ENCODE measurements at places on chromosomes 3 and 15. TPM values are rescaled to one million over a fixed set of nuclear protein-coding genes. Genes with fewer than 3 reads are reported as not detected.
A peak's percentile ranks its signal among the peaks of the same experiment; 100 is the strongest.

GRCh38 chr15:50150851-50151250 is 31.1 kb upstream of the SLC27A2 start:
- DNase-seq = no peak

DNA sequence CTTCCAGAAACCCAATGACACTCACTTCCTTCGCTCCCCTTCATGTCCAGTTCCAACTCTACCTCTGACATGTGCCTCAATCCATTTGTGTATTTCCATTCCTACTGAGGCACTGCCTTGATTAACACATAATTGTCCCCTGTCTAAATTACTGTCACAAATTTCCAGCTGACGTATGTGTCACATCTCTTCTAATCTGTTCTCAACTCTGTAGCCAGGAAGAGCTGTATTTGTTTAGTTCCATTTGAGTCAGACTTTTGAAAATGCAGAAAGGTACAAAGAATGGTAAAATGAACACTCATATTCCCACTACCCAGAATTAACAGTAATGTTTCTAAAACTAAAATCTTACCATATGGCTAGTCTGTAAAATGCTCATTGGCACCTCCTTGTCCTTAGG is 299.0 kb upstream of the GADL1 start:
- no peak for DNase-seq

GRCh38 chr3:145326666-145327065 is 834.3 kb downstream of the PLOD2 start:
- no peak for DNase-seq

- DNase-seq = no peak
These were observed 44.4 kb downstream of the ADAMTSL3 start for GRCh38 chr15:83698294-83698693.

The LRRK1 gene
- 0.31 TPM for total RNA-seq

GRCh38 chr3:11600501-11601282 is 43.0 kb downstream of the VGLL4 start:
- no peak for DNase-seq

- no peak for DNase-seq
These were observed 106.3 kb upstream of the RNU6-1 start for GRCh38 chr15:67945951-67946700.

The PLA2G4F gene
- not detected for total RNA-seq

DNA sequence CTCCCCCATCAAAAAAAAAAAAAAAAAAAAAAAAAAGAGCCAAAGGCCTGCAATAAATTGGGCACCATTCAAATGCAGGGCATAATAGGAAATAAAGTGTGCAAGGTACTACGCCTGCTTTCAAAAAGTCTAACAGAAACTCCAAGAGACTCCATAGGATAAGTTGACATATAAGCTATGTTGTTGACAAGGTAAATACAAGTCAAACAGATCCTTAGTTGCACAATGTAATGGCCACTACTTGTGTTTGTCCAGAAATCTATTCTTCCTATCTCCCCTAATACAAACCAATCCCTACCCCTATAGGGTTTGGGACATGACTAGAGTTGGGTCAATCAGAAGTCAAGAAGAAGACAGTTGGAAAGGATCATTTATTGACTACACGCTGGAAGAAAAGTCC is 16.0 kb downstream of the MAP4 start:
- DNase-seq = no peak

The KCNMB3 gene
- 0.71 TPM for total RNA-seq

The AGBL1 gene
- not detected for total RNA-seq

DNA sequence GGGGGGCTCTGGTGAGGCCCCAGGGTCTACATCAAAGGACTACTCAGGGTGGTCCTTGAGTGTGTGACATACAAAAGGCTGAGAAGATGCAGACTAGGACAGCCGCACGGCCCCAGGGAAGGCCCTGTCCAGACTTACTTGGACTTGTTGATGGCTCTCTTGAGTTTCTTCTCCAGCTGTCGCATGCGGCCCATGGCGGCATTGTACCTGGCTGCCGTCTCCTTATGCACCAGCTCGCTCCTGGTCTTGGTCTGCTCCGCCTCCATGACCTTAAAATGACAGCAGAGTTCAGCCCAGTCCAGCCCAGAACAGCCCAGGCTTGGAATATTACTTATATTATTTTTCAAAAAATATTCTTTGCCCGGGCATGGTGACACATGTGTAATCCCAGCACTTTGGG is 56.0 kb downstream of the CAPN7 start:
- no peak for DNase-seq

The PLCH1 gene
- total RNA-seq = not detected

- DNase-seq = no peak
These were observed 36.5 kb downstream of the QTRT2 start for GRCh38 chr3:114093016-114093380.

The GCSAM gene
- 4.1 TPM for total RNA-seq

The LNP1 gene
- total RNA-seq = 1.6 TPM

- no peak for DNase-seq
These were observed 74.3 kb downstream of the MYO1E start for GRCh38 chr15:59298225-59298853.

DNA sequence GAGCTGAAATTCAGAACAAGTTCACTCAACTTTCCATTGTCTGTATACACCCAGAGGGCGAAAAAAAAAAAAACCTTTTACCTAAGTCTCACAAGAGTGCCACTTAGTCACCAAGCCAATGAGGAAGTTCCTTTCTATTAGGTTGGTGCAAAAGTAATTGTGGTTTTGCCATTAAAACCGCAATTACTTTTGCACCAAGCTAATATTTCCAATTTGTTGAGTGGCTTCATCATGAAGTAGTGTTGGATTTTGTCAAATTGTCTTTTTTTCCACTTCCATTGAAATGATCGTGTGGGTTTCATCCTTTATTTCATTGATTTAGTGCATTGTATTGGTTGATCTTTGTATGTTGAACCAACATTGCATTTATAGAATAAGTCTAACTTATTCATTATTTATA is 253.9 kb downstream of the ZIC4 start:
- DNase-seq = no peak

GRCh38 chr3:140077406-140077805 is 142.4 kb downstream of the CLSTN2 start:
- no peak for DNase-seq

The CHRNA5 gene
- total RNA-seq = 8.9 TPM

The DUOXA2 gene
- total RNA-seq = not detected

DNA sequence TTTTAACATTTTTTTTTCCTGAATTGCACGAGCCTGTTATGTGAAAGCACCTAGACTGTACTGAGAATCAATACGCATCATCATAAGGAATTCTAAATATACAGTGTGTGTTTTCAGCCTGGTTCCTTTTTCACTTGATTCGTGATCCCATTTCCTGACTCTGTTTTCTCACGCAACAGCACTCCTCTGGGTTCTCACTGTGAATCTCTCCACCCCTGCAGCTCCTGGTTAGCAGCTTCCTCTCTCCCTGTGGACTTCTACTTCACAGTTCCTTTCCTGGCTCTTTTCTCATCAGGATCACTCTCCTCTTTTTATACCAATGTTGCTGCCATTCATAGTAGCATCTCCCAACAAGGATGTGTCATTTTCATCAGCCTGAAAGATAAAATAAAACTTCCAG is 297.2 kb downstream of the CADM2 start:
- no peak for DNase-seq

DNA sequence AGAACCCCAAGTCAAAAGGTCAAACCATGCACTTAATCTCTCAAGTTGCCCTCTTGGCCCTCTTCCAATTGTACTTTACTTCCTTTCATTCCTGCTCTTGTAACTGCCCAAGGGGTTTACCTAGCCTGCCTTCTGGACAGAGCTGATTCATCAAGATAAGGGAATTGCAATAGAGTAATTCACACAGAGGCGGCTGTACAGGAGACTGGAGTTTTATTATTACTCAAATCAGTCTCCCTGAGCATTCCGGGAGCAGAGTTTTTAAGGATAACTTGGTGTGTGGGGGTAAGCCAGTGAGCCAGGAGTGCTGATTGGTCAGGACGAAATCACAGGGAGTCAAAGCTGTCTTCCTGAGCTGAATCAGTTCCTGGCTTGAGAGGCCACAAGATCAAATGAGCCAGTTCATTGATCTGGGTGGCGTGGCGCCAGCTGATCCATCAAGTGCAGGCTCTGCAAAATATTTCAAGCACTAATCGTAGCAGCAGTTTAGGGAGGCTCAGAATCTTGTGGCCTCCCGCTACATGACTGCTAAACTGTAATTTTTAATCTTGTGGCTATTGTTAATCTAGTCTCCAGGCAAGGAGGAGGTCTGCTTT is 590.0 kb downstream of the EPHA3 start:
- no peak for DNase-seq

The DPPA2 gene
- not detected for total RNA-seq

- peak; percentile 52 for DNase-seq
These were observed 4.2 kb upstream of the NPHP3 start for GRCh38 chr3:132726341-132726823.

DNA sequence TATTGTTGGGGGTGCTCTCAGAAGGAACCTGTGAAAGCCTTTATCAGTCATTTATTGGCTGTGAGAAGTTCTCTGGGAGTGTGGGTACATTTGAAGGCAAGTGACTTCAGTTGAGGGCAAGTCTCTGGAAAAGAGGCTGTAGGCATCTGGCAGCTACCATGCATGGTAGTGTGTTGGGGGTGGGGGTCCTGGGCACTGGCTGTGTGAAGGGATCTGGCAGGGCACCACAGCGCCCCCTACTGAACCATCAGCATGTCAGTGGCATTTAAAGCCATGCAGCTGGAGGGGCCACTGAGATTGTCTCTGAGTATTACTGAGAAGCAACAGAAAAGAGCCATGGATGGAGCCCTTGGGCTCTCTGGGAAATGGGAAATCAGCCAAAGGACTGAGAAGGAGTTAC is 30.6 kb downstream of the CRTAP start:
- DNase-seq = no peak

The COPB2 gene
- total RNA-seq = 91.8 TPM

The EPHA6 gene
- total RNA-seq = not detected

GRCh38 chr3:102791641-102792589 is 357.1 kb downstream of the ZPLD1 start:
- DNase-seq = no peak

- DNase-seq = no peak
These were observed 50.4 kb upstream of the GRIP2 start for GRCh38 chr3:14590569-14590968.

The C3orf52 gene
- 2.8 TPM for total RNA-seq

DNA sequence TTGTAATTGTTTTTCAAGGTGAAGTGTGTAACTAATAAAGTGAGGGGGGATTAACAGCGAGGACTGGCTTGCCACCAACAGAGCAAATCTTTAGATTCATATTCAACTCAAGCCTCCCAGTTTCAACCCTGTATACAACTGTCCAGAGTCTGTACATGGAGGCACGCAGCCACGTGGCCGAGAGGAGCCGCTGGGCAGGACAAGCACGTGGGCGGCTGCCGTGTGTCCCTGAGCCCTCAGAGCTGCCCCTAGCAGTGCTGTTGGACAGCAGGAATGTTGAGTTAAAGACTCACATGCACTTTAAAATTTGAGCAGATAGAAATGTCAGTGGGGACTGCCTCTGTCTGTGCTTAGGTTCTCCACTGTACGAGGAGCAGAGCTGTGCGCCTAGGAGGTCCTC is 29.4 kb downstream of the ASB7 start:
- DNase-seq = no peak

DNA sequence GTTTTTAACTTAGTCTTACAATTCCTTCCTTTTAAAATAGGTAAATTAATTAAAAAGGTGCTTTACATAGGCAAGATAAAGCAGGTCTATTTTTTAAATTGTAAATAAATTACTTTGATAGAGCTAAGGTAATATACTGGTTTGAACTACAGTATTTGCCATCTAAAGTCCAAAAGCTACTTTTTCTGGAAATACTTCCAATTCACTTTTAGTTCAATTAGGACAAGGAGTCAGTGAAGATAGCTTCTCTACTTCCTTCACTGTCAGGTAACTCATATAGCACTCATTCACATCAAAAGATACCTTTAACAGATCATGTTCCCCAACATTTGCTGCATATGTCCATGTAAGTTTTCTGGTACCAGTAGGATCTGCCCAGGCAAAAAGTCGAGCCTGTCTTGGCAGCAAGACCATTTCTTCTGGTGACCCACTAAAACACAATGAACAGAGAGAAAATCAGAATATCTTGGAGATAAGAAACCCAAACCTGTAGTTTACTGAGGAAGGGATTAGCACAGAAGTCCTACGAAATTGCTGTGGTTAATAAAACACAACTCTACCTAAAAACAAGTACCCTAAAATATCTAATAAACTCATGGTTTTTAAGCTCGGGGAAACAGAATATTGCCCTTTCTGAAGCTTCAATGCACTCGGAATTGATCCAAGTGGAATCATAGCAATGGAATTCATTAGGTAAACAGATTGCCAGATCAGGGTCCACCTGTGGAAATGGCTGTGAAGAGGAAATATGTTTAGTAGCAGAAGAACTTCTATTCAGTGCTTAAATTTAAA is 153.1 kb downstream of the VPS13C start:
- DNase-seq = no peak

The TM6SF1 gene
- total RNA-seq = 0.55 TPM

- DNase-seq = no peak
These were observed 216.9 kb upstream of the CDIN1 start for GRCh38 chr15:36362509-36362915.

GRCh38 chr3:56970461-56970879 is 90.0 kb upstream of the SPATA12 start:
- DNase-seq = no peak

GRCh38 chr3:180680097-180680430 is 775 bp upstream of the CCDC39 start:
- DNase-seq = no peak

- peak; percentile 37 for DNase-seq
These were observed 9.4 kb downstream of the SLC51B start for GRCh38 chr15:65054333-65055200.

DNA sequence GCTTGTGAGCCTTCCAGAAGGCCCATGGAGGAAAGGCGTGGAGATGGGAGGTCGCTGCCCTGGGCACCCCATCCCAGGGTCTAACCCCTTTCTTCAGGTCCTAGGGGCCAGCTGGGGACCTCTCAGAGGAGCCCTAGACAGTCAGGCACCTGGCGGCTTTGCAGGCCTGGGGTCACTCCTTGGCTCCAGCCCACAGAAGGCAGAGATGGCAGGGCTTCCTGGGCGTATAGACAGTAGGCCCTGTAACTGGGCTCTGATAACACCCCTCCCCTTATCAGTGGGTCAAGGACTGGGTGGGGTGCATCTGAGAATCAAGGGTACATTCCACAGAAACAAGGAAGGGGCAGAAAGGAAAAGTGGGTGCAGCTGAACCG is 16.7 kb downstream of the ZDHHC19 start:
- DNase-seq = no peak

DNA sequence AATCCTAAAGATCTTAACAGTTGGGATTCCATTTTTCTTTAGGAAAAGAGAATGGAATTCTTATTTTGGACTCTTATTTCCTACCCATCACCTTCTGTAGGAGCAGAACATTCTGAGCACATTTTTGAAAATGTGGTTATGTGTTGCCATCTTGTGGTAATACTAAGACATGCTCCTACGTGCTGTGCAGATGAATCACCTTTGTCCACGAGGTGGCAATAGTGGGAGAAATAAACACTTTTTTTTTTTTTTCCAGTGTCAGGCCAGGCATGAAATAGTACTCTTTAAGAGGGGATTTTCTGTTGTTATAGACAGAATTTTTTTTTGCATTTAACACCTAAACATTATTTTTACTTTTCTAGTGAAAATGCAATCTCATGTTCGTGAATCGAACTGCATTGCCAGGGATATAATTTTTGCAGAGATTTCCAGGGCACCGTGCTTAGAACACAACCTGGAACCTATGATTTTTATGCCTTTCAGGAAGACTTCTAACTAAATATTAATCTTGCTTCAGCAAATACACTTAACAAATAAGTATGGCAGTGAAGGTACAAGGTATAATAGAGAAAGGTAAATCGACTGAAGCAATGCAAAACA is 196.6 kb downstream of the GAP43 start:
- peak; percentile 26 for DNase-seq

- DNase-seq = no peak
These were observed 20.5 kb upstream of the ATP10A start for GRCh38 chr15:25883463-25884259.
